ENCODE measurements at places on chromosomes 5 and 9.

GRCh38 chr9:129676975-129677374 is 11.5 kb downstream of the PRRX2 start:
- no peak for DNase-seq

GRCh38 chr9:108041551-108041950 is 552.0 kb upstream of the KLF4 start:
- DNase-seq, result no peak

GRCh38 chr9:100465274-100465673 is 7.7 kb upstream of the TMEFF1 start:
- DNase-seq, result no peak

DNA sequence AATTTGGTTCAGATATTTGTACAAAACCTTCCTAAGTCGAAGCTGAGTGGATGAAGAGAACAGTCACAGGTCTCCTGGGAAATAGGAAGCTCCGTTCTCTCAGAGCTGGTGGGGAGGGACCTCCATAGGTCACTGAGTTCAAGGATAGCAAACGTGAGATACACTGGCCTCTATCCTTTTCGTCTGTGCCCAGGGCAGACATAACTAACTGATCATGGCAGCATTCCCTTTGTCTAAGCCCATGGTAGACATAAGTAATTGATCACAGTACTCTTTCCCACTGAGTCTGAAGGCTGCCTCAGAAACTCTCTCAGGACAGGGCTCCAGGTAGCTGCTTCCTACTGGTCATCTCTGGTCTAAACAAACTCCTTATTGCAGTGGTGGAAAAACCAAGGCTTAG is 12.3 kb upstream of the CORO2A start:
- DNase-seq, result no peak

GRCh38 chr5:83899326-83899970 is 178.8 kb upstream of the HAPLN1 start:
- DNase-seq, result no peak

GRCh38 chr5:55674340-55674739 is 37.8 kb downstream of the SLC38A9 start:
- DNase-seq, result no peak

DNA sequence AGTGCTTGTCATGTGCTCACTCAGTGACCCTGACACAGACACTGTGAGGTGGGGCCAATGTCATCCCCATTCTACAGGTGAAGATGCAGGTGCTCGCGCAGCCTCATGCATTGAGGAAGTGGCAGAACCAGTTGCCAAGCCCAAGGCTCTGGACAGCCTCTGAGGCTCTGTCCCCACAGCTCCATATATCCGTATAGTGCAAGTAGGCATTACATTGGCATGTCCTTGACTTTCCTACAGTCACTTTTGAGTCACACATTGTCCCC is 58.8 kb upstream of the ANGPTL2 start:
- no peak for DNase-seq

DNA sequence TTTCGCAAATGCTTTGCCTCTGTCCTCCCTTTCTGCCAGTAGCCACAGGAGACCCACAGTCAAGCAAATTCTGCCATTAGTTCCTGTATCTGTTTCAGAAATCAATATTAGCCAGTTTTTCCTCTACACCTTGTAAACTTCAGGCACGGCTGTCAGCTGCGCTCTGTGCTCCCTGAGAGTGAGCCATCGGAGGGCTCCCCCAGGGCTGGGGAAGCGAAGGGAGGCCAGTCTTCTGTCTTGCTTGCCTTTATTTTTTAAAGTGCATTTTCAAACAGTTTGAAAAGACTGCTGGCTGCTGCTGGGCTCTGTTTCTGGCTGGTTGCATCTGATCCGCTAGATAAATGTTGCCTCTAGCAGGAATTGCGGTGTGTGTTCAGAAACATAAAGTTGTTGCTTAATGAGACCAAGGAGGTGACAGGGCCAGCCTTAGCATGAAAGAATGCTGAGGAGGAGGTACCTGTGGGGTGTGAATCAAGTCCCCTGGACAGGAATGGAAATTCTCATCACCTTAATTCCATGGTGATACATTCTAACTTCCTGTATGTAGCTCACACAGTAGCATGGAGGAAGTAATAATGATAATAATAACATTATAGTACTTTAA is 421.7 kb upstream of the KIF2A start:
- no peak for DNase-seq

- no peak for DNase-seq
Measured at GRCh38 chr5:151758141-151758429, 346 bp downstream of the ATOX1 start.

- DNase-seq, result no peak
Measured at GRCh38 chr5:107329850-107330249, 340.9 kb downstream of the EFNA5 start.

- no peak for DNase-seq
Measured at GRCh38 chr5:14276380-14276779, 133.2 kb downstream of the TRIO start.

GRCh38 chr5:129746876-129747275 is 1.0 kb upstream of the MINAR2 start:
- DNase-seq, result no peak

GRCh38 chr5:133147411-133147810 is 95.6 kb downstream of the HSPA4 start:
- DNase-seq, result no peak

GRCh38 chr5:39599721-39600431 is 175.1 kb upstream of the DAB2 start:
- DNase-seq, result no peak

GRCh38 chr5:77420940-77421339 is 71.2 kb downstream of the WDR41 start:
- no peak for DNase-seq

DNA sequence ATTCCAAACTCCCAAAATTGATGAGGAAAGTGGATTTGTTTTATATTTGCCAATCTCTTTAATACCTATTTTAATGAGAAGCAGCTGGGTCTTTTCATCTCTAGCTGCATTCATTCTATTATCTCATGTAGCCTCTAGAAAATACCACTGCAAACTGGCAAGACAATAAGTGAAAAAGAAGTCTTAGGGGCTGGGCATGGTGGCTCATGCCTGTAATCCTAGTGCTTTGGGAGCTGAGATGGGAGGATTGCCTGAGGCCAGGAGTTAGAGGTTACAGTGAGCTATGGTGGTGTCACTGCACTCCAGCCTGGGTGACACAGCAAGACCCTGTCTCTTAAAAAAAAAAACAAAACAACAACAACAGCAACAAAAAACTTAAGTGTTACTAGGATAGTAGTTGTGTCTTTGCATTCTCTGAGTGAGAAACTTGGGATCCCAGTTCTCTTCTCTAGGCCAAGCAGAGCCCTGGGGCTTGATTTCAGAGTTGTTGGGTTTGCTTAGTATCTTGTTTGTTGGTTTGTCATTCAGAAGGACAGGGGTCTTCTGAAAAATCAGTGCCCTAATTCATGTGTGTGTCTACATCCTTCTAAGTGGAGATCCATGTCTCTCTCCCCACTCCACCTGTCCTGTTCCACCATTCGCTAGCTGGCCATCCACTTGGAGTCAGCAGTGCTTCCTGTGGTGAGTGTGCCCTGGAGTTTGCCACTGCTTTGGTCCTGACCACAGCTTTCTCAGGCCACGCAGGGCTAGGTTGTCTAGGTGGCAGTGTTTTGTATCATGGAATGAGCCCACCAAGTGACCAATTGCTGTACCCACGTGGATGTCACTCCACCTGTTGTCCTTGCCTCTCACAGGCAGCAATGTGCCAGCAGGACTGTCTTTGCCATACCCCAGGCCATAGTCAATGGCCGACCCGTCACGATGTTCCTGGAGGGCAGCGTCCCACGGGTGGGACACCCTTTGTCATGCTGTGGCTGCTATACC is 19.5 kb downstream of the MARCHF6 start:
- no peak for DNase-seq

GRCh38 chr9:69617006-69617405 is 55.2 kb downstream of the APBA1 start:
- no peak for DNase-seq

DNA sequence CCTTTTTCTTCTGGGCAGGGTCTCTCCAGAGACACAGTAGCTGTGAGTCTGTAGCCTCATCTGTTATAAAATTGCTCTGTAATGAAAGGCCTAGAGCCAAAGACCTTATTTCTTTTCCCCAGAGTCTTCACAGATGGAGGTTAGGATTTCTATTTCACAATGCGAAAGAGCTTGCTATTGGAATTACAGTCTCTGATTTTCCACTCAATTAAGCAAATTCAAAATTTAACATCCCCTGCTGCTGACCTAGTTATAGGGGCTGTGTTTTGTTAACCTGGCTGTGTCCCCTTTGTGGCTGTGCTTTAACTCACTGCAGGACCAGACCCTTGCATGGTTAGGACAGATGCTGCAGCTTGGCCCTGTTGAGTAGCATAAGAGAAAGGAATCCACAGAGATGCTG is 190.3 kb upstream of the NMUR2 start:
- no peak for DNase-seq

DNA sequence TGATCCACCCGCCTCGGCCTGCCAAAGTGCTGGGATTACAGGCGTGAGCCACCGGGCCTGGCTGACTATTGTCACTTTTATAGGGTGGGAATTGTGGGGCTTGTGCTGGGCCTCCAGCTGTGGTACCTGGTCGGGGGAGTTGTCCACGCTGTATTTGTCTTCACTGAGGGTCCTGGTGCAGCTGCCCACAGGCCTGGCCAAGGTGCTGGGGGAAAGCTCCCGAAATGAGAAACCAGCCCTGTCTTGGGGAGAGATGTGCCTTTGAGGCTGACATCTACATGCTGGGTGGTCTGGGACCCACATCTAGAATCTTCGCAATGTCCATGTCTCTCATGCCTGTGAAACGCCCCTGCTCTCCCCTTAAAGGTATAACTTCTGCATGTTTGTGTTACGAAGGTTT is 2.6 kb downstream of the EXOC3 start:
- DNase-seq, result no peak

DNA sequence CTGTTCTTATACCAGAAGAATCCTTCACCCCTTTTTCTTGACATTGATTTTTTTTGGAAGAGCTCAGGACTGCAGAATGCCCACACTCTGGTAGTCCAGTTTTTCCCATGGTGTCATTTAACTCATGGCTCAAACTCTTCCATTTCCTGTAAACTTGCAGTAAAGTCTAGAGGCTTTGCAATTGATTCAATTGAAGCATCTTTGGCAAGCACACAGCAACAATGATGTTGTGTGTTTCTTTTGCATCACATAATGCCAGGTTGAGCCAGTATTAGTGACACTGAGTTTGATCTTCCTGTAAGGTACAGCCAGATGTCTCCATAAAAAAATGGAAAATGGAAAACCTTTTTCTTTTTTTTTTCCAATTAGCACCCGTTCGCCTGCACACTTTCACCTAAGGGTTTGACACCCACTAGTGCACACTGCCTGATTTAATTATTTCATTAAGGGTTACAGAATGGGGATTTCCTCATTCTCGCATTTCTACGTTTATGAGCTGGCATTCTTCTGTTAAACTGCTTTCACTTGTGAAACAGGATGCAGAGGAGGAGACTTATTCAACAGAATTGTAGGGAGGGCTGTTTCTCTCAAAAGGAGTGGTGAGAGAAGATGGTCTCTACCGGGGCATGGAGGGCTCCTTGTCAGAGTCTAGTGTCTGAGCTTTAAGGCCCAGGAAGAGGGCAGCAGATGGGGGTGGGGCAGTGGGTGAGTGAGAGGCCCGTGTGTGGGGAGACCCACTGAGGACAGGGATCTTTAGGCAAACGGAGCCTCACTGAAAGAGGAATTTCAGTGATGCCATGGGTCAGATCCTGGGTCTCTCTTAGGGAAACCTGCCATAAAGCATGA is 2.2 kb upstream of the S1PR3 start:
- DNase-seq, result no peak

DNA sequence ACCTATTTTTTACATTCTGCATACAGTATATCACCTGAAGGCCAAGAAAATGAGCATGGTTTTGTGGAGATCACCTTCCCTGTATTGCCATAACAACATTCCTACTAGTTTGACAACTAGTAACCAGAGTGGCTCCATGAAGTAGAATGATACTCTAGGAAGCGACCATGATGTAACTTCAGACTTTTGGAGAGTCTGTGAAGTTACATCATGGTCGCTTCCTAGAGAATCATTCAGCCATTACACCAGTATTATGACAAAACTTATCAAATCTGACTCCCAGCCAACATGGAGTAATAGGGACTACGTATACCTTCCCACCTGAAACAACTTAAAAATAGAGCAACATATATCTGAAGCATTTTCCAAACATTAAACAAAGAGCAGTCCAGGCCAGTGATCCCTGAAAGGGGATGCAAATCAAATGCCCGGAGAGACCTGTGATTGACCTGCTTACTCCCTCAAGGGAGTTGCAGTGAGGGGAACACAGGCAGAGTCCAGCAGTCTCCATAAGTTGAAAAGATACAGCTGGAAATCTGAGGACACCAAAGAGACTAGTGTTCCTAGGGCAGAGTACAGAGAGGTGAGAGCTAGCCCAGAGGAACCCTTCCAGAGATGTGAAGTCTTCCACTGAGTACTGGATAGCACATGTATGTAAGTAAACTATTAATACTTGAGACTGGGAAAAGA is 7.8 kb downstream of the ECM2 start:
- no peak for DNase-seq

DNA sequence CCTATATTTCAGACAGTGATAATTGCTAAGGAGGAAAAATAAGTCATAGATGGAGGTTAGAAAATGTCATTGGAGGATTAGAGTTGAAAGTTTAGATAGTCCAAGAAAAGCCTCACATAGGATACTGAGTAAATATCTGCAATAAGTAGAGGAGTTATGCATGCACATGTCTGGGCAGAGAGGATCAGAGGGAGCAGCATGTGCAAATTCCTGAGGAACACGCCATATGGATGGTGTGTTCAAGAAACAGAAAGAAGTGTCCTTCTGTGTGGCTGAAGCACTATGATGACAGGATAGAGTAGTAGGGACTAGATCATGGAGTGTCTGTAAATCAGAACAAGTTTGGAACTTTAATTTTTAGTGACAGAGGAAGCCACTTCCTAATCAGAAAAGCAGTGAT is 52.2 kb downstream of the SGCD start:
- no peak for DNase-seq

DNA sequence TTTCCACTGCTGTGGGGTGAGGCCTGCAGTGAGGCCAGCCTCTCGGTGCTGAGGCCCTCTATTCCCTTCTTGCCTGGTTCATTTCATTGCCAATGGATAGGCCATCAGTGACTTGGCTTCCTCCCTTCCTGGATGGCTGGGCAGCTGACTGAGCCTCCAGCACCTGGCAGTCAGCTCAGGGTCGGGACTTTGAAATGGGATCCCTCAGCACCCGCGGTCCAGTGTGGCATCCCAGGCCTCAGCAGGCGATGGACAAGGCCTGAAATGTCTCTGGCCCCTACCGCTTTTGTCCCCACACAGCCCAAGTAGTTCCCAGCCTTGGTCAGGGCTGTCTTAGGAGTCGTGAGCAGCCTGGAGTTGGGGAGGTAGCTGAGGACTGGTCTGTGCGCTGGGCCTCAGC is 17.2 kb downstream of the NDST1 start:
- no peak for DNase-seq
